ENCODE measurements at places on chromosomes 4 and X.

DNA sequence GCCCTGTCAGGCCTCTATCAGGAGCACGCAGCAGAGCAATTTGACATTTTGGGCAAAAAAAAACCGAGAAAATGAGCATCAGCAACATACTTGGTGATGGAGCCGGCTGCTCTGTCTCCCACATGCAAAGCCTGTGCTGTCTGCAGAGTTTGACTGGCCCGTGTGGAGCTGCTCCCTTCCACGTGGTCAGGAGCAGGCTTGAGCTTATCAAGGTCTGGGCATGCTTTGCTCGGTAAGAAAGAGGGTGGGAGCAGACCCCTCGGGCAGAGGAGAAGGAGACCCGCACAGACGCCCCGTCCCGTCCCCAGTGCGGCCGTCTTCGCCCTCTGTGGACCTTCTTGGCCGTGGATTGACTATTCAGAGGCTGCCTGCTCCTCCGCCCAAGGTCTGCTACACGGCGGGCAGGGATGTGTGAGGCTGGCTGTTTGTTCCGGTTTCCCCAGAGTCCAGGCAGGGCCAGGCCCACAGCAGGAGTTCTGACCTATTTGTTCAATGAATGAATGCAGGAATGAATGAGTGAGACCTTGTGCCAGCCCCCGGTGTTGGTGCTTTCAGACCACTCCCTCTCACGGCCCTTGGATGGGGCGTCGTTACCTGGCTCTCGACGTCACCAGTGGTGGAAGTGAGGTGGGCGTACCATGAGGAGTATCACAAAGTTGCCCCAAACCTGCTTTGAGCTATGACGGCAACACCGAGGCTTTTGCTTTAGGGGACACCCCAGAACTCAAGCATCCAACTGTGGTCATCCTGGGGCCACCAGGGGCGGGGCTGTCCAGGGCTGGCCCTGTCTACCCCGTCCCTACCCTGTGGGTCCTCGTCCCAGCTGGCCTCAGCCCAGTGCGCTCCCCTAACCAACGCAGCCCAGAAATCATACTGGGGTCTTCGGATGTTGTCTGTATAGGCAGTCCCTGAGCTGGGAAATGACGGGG, 54.7 kb upstream of the ADRA2C start:
- DNase-seq, result peak; percentile 29

DNA sequence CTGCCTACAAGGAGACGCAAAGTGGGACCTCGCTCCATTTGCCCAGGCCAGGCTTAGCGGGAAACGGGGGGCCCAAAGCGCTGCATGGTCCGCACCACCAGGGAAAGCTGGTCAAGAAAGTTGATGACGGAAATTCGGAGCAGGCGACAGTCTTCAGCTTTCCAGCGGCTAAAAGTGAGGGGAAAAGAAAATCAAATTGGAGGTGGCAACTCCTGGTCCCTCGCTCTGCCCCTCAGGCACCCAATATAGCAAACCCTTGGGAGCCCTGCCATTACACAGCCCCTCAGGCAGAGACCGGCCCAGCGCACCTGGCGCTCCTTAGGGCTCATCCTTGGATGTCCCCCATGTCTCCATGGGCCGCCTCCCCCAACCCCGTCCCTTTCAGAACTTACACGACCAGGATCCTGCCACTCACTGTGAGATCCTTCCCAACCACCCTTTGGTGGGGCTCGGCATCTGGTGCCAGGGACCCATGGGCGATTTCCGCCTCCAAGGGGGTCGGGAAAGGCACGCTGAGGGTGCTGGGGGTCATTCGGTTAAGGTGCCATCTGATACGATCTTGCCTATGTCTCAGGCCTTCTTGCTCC, 1.1 kb downstream of the LAGE3 start:
- no peak for DNase-seq

DNA sequence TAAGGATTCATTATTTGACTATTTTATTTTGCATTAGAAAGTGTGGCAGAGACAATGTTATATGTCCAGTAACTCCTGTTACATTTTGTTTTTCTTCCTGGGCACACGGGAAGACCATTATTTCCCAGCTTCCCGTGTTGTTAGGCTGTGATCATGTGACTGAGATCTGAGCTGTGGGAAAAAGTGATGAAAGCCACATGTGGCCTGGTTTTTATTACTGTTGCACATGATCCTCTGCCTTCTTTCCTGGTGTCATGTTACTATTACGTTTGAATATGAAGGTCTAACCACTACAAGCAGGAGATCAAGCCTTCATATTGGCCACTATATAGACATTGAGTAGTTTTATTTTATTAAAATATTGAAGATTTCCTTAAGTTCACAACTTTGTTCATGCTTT, 28.2 kb upstream of the MID1 start:
- DNase-seq, result no peak

DNA sequence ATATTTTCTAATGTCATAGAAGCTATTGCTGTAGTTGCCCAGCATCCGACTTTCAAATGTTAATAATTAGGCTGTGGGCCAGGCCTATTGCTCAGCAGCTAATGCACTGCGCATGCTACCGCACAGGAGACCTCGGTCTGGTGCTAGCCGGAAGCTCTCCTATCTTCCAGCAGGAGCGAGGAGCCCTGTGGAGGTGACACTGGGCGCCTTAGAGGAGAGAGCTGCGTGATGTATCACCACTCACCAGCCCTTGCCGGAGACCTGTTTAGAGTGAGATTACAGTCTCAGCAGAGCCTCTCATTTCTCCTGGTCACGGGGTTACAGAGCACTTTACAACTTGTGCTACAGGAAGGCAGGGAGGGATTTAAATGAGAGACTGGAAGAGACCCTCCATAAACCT, 31.1 kb upstream of the MID1IP1 start:
- no peak for DNase-seq

DNA sequence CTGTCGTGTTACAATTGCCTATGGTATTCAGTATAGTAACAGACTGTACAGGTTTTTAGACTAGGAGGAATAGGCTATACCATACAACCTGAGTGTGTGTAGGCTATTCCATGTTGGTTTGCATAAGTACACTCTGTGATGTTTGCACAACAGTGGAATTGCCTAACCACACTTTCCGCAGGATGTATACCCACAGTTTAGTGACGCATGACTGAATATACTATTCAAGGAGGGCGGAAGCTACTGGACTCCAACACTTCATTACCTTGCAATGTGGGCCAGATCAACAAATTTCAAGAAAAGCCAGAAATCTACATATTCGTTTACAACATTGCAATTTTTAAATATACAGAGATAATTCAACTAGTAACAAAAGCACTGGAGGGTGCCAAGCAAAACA, 317.2 kb downstream of the PDGFC start:
- DNase-seq, result no peak

DNA sequence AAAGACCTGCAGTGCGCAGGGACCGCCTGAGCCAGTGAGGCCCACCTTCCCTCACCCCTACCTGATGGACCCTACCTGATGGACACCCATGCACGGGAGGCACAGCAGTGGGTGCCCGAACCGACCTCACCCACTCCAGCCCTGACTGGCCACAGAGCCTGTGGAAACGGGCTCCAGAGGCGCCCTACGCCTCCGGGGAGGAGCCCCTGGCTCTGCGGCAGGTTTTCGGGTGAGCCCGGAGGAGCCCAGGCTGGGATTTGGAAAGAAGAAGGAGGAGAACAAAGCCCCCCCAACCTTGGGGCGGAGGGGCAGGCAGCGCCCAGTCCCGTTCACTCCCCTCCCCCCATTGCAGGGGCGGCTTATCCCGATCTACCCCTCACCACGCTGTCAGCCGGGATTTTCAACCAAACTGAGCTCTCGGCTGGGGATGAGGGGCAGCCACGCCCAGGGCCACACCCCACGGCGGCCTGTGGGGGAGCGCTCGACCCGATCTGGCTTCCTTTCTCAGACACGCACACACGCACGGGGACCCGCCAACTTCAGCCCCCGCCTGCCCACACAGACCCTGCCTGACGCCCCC, 675 bp downstream of the L1CAM start:
- DNase-seq, result no peak

- DNase-seq, result no peak
These were observed 122.2 kb downstream of the SHROOM4 start for GRCh38 chrX:50691820-50692219.

- DNase-seq, result no peak
These were observed 5.0 kb downstream of the NSG1 start for GRCh38 chr4:4391866-4392265.

DNA sequence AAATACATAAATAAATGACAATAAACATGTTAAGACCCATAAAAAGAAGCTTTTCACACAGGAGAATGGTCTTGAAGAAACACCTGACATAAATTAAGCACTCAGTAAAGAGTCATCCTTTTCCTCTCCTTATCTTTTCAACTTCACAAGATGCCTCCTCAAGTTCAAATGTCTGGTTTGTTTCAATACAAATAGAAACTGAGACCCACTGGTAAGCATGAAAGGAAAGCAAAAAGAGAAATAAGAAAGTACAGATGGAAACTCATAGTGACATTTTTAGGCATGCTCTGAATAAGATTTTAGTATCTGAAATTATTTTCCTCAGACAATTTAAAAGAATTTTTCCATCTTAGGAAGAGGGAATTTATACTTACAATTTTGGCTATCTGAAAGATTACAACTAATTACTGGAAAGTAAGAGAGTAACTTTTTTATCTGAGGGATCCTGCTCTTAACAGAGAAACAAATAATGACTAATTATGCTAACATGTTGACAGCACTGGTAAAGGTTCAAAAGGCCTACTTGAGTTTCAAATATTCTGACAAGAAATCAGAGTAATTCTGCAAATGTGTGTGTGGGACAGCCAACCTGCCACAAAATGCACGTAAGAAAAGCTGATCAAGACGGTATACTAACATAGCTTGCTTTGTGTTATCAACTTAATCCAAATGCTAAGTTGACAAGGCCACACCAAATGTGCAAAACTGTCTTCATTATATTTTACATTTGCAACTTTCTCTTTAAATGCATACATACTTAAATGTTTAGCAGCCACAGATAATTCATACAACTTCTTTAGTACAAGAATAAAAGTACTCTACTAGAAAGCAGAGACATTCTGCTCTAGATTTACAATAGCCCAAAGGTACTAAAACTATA, 113.0 kb downstream of the IQCM start:
- DNase-seq, result no peak

DNA sequence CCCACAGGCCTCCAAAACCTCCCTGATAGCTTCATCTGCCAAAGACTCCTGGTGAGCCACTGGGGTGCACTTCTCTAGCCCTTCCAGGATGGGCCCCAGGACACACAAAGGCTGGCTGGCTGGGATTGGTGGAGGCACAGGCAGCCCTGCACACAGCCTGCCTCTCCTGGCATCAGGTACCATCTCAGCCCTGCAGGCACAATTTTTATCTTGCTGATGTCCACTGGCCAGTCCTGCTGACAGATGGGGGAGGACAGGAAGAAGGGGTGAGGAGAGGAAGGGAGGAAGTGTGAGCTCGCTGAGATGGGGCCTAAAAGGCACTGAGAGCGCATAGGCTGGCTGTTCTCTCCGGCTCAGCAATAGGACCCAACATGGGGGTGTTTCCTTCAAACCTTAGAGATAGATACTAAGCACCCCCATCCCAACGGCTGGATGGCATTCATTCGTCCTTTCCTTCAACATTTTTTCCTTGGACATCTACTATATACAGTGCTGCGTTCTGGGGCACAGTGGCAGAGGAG, 92.7 kb downstream of the PJA1 start:
- no peak for DNase-seq

DNA sequence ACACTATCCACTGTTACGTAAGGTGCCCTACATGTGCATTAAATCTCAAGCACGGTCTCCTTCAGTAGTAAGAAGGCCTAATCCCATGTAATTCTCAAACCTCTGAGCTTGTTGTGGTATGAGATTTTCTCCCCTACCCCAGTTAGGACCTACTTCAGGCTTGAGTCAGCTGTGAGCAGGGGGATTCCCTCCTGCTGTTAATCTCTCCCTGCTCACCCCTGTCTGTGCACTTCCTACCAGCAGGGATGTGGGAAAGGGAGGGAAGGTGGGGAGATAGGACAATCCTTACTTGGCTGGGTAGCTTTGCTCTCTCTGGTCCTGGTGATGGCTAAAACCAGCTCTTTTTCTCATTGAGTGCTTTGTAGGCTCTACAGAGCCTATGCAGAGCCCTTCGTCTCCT, 60.8 kb downstream of the PALLD start:
- DNase-seq, result no peak

DNA sequence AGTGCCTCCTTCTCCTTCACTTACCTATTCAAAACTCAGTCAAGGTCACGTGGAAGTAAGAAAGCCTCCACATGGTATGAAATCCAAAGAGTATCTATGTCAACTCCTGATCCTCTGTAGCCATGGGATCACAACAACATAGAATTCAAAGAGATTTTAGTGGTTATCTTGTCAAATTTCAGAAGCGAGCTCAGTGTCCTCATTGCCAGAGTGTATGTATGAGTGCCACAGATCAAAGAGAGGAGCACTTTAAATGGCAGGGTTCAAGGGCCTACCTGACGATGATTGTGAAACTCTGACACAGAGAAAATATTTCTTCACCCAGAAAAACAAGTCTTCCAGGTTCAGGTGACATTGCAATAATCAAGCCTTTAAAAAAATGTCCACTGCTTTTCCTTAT, 1.2 kb upstream of the ACE2 start:
- no peak for DNase-seq

DNA sequence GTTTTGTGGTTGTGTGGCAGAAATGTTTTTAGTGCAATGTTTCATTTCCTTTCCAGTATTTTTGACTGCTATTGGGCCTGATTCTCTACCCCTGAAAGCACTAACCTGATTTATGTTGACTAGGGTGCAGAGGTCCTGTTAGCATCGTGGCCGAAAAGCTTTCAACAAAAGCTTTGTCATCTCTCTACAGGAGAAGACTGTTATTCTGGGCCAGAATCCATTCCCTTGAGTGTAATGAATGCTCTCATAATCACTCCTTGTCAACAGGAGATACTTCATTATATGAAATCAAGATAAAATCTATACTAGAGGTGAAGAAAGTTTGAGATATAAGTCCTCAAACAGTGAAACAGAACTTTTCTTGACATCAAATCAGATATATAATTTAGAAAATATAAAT, 195.5 kb downstream of the ZNF330 start:
- DNase-seq, result no peak

GRCh38 chr4:162865102-162865501, 301.6 kb downstream of the NAF1 start:
- no peak for DNase-seq

- DNase-seq, result no peak
These were observed 45.5 kb downstream of the TSPAN7 start for GRCh38 chrX:38606821-38607220.

GRCh38 chr4:53889326-53890055, 174.9 kb downstream of the CHIC2 start:
- no peak for DNase-seq

Data from dorsolateral prefrontal cortex (tissue), 122 donors.